ENCODE measurements at places on chromosomes 11 and 22. TPM values are rescaled to one million over a fixed set of nuclear protein-coding genes. Genes with fewer than 3 reads are reported as not detected.

CNTN5 gene
- polyA plus RNA-seq, result 23.2 TPM

MRGPRF gene
- 26.5 TPM for polyA plus RNA-seq

NUP50 gene
- 54.0 TPM for polyA plus RNA-seq

NTM gene
- 52.4 TPM for polyA plus RNA-seq

OSBP2 gene
- 6.0 TPM for polyA plus RNA-seq

FAM83F gene
- 2.3 TPM for polyA plus RNA-seq
